ENCODE measurements at places on chromosomes 5 and 9.

GRCh38 chr5:59152701-59153245 lies 569.9 kb downstream of the RAB3C start:
- DNase-seq: no peak

GRCh38 chr5:1417586-1418225 lies 27.5 kb downstream of the SLC6A3 start:
- DNase-seq: no peak

- no peak for DNase-seq
Observed at GRCh38 chr5:124823380-124823779, 76.9 kb upstream of the ZNF608 start.

- DNase-seq: no peak
Observed at GRCh38 chr9:98921732-98922131, 22.0 kb upstream of the COL15A1 start.

GRCh38 chr5:4514067-4514648 lies 626.0 kb upstream of the ADAMTS16 start:
- no peak for DNase-seq

DNA sequence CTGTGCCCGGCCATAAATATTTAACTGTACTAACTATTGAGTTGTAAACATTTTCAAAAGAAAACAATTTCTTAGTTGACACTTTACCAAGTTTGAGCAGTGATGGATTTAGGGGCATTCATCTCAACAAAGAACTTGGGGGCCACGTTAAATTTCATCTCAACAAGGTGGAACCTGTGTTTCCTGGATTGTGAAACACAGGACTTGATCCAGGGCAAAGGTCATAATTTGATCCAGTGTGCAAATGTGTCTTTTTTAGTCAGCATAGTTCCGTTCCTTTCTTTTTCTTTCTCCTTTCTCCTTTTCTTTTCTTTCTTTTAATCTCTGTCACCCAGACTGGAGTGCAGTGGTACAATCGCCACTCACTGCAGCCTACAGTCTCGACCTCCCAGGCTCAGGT lies 3.1 kb downstream of the GFRA3 start:
- no peak for DNase-seq

DNA sequence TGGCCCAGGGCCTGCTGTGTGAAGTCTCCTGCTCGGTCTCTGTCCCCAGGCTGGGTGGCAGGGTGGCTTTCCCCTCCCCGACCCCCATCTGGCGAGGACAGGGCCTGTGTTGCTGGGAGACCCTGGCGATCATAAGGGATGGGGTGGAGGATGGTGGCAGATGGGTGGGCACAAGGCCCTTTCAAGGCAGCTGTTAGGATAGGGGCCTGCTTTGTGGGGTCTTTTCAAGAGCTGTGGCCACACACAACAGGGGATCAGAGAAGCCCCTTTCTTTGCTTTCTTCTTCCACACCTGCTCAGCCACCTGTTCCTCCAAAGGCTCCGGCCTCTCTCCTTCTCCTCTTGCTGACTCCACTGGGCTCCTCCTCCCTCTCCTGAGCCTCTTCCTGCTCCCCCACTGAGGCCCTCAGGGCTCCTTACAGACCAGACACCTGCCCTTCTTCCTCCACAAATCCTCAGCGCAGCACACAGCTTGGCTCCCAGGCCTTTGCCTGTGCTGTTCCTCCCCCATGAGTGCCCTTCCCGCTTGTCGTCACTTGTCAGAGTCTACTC lies 15.0 kb upstream of the NEURL1B start:
- DNase-seq: no peak

DNA sequence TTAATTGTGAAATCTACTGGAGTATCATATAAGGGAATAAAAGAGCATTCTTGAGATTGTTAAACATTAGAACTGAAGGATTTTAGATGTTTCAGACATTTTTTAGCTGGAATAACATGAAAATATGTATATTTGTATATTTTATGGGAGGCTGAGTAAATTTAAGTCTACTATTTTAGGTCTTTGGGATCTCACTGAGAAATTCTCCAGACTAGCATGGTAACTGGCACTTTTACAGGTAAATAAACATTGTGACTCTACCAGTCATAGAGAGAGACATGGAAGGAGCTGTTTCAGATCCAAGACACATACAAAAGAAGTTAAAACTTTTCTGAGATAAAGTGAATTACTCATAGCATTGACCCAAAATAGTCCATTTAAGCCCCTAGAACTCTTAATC lies 59.4 kb downstream of the NDUFAF2 start:
- no peak for DNase-seq

- DNase-seq: no peak
Observed at GRCh38 chr5:85357309-85357708, 972.6 kb upstream of the EDIL3 start.

DNA sequence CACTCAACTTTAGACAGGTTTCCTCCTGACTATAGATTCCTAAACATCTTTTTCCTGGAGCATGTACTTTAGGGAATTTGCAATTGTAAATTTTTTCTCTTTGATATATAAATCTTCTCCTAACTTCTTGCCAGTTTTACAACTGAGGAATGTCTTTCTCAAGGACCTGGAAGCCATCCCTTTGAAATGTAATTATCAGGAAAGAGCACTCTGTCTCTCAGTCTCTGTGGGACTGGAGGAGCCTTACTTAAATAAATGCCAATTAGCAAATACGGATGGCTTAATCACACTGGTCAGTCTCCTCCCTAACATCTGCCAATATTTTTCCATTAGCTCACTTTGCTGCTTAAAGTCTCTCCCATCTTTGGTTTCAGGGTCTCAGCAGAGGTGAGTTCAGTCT lies 344.3 kb upstream of the ARRDC3 start:
- DNase-seq: no peak

- no peak for DNase-seq
Observed at GRCh38 chr5:143826951-143827444, 15.0 kb downstream of the HMHB1 start.

- no peak for DNase-seq
Observed at GRCh38 chr5:73663860-73664240, 37.9 kb downstream of the ARHGEF28 start.

- DNase-seq: no peak
Observed at GRCh38 chr9:109447329-109448076, 50.6 kb downstream of the PTPN3 start.

DNA sequence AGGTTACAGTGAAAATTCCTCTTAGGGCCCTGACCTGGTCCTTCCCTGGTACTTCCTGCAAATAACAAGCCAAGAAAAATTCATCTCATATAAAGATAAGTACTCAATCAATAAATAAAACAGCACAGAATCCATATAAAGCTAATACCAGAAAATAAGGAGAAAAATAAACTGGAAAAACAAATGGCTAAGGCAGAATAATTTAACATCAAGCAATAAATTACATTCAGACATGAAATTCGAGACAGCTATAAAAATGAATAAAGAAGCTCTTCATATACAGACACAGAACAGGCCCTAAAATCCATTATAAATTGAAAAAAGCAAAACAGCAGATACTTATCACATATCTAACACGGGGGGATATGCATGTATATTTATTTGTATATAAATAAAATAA lies 99.2 kb downstream of the DTWD2 start:
- DNase-seq: no peak

- no peak for DNase-seq
Observed at GRCh38 chr9:106393226-106393625, 469.7 kb upstream of the ZNF462 start.

- peak; percentile 4 for DNase-seq
Observed at GRCh38 chr5:42641336-42642005, 115.1 kb upstream of the CCDC152 start.

DNA sequence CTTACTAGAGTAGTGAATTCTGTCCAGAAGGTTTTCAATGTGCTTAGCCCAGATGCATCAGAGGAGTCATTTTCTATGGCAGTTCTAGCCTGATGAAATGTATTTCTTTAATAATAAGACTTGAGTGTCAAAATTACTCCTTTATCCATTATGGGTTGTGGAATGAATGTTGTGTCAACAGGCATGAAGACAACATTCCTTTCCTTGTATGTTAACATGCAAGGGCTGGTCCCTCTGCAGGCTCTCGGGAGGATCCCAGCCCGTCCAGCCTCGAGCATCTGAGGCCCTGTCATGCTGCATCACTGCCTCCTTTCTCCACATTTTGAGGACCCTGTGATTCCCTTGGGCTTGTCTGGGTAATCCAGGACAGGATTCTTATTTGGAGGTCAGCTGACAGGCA lies 42.9 kb upstream of the FAM120AOS start:
- no peak for DNase-seq

DNA sequence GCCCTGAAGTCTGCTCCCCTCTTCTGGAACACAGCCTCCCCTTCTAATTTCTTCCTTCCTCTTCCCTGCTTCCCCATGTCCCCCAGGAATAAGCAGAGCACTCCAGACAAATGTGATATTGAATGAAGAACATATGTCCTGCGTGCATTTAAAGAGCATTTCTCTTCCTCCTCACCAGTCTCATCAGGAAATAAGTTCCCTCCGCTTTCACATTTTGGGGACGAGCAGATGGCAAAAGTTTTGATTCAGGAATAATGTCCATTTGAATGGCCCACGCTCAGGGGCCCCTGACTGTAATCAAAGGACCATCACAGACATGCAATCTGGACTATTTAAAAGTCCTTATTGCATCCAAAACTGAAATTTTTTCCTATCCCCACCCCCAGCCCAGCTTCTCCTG lies 316.1 kb downstream of the CDK5RAP2 start:
- no peak for DNase-seq

DNA sequence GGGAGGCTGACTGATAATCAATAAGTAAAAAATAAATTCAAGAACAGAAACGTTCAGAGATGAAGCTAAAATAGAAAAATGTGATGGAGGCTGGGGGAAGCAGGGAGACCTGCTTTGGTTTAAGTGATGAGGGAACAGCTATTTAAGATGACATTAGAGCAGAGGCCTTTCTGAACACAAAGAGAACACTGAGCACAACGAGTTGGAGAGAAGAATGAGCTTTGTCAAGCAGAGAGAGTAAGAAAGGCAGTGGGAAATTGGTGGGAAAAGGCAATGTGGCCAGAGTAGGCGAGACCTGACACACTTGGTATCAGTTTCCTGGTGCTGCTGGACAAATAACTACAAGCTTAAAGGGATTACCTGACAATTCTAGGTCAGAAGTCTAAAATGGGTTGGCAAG lies 20.0 kb downstream of the AUH start:
- no peak for DNase-seq

DNA sequence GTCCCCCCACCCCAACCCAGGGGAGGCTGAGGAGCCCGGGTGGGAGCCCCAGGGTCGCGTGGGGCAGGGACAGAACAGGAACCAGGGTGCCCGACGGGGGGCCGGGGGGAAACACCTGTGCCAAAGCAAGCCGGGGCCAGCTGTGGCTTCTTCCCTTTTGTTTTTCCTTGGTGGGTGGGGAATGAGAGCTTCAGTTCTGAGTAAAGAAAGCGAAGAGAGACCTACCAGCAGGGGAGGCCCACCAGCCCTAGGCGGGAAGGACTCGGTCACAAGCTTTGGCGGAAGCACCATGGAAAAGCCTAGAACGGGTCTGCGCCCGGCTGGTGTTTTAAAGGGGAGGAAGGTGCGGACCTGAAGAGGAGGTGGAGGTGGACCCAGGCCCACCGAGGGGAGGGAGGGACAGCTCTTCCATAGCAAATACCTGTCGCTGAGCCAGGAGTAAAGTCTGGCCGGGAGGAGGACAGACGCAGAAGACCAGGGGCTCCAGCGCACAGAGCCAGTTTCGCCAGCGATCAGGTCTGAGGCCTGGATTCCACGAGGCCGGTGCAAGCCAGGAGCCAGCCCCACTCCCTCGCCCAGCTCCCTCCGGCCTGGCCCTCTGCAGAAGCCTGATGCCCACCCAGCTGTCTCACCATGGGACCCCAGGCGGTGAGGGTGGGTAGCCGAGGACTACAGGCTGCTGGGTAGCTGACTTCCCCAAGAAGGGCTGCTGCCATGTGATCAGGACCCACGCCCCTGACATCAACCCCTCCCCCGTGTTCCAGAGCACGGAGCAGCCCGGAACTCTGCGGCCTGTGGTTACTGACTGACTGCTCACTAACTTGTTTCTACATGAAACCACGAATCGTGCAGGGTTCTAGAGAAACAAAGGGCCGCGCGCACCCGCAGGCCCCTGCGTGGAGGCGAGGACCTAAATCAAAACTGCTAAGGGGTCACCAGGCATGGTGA lies 849 bp upstream of the MGAT1 start:
- DNase-seq: peak; percentile 16

DNA sequence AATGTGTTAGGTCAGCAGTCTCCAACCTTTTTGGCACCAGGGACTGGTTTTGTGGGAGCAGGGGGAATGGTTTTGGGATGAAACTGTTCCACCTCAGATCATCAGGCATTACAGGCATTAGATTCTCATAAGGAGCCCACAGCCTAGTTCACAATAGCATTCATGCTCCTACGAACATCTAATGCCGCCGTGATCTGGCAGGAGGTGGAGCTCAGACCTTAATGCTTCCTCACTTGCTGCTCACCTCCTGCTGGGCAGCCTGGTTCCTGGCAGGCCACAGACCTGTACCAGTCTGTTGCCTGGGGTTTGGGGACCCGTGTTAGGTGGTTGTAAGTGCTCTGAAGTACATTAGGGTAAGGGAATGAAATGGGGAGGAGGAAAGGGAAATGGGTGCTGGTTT lies 9.7 kb upstream of the CTNNA1 start:
- DNase-seq: no peak

GRCh38 chr5:64505769-64506566 lies at the start of gene RGS7BP:
Gene RGS7BP, plus strand, starts transcription at chr5:64506015. Its CDS starts 610 bp downstream, at chr5:64506625.
- peak; percentile 47 for DNase-seq

DNA sequence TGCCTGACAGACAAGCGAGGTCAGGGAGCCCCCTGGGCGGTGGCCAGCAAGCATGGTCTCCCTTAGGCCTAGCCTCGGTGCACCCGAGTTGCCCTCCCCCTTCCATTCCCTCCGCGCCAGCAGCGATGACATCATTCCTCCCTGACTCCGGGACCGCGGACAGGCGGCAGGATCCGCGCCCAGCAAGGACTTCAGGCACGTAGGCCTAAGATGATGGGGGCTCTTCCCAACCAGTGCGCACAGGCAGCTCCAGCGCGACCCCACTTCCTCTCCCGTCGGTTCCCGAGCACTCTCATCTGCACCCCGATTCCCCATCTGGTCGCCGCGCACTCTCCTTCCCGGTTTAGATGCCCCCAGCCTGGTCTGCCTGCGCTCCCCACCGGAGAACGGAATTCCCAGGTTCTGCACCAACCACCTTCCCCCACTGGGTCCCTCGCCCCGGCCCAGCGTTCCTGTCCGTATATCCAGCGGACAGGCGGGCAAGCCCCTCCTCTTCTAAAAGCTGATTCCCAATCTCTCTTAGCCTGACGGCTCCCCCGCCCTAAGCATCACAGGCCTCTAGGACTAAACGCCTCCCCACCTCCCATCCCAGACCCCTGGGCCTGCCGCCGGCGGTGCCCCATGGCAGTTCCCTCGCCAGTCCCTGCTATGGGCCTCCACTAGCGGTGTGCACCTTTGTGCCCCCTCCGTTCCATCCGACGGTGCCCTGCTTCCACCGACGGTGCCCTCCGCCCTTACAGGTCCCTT lies 931 bp downstream of the FAM219A start:
- peak; percentile 86 for DNase-seq

GRCh38 chr9:116546711-116547581 lies 140.2 kb upstream of the TRIM32 start:
- no peak for DNase-seq

- DNase-seq: peak; percentile 86
Observed at GRCh38 chr9:115115924-115116323, 2.0 kb downstream of the TNC start.

- no peak for DNase-seq
Observed at GRCh38 chr5:34503379-34504253, 152.5 kb upstream of the RAI14 start.

Measured in EL (cell line).